Activated CD4-positive, alpha-beta memory T cell treated with anti-CD3 and anti-CD28 coated beads, Interleukin-2, amount 10 ng/mL, durations not matched to agents 7 days and 5 days (primary cell): ENCODE measurements at places on chromosomes 1 and 21.

DNA sequence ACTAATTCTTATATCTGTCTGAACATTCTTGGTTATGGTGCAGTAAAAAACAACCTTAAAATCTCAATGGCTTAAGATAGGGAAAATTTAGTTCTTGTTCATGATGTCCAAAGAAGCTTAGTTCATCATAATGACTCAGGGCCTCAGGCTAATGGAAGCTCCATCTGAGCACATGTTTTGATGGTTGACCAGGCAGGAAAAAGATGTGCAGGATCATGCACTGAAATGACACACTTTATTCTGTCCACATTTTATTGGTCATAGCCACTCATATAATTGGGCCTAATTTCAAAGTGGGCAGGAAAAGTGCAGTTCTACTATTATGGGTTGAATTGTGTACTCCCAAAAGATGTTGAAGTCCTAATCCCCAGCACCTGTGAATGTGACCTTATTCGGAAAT, 198.2 kb downstream of the CENPF start:
- H3K36me3 ChIP-seq = no peaks in the 10 kb centered on the region
- H3K27ac ChIP-seq = no peak overlapping the region
- H3K27me3 ChIP-seq = no peaks in the 10 kb centered on the region
- H3K4me1 ChIP-seq = no peaks in the 10 kb centered on the region
- H3K4me3 ChIP-seq = no peak overlapping the region

GRCh38 chr1:180415985-180416633, 86.3 kb downstream of the ACBD6 start:
- no peaks in the 10 kb centered on the region for H3K4me1 ChIP-seq
- H3K27ac ChIP-seq = no peak overlapping the region
- peaks cover 7% of the 10 kb centered on the region for H3K36me3 ChIP-seq
- H3K27me3 ChIP-seq = no peaks in the 10 kb centered on the region
- no peak for DNase-seq

GRCh38 chr1:87763483-87763882, 434.8 kb downstream of the LMO4 start:
- H3K4me1 ChIP-seq = no peaks in the 10 kb centered on the region
- H3K27ac ChIP-seq = no peak overlapping the region
- no peak for DNase-seq
- H3K36me3 ChIP-seq = no peaks in the 10 kb centered on the region
- no peaks in the 10 kb centered on the region for H3K27me3 ChIP-seq
- H3K4me3 ChIP-seq = no peak overlapping the region

DNA sequence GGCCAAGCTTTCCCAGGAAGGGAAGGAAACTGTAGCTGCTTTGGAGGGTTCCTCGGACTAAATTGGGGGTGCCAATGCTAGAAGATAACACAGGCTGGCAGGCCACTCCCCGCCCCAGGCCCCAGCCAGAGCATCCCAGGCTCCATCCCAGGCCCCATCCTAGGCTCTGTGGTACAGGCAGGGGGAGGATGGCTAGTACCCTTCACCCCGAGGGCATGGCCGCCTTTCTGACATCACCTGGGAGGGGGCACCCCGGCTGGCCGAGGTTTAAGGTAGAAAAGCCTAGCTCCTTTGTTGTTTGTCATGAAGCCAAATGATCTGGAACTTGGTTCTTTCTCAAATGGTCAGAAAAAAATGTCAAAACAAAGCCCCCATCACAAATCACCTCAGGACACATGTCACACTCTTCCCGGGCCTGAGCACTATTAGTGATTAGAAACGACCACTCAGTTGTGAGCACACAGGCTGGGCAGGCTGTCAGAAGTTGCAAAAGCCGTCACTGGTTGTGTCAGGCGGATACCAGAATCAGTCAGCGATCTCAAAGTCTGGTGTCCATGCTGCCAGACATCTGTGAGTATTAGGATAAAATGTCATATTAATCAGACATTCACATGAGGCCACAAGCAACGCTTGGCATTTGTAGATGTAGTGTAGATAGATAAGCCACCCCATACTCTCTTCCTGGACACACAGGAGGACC, 31.0 kb upstream of the ETS2 start:
- no peak overlapping the region for H3K4me3 ChIP-seq
- H3K4me1 ChIP-seq = peaks cover 33% of the 10 kb centered on the region
- peaks cover 8% of the 10 kb centered on the region for H3K36me3 ChIP-seq
- no peak overlapping the region for H3K27ac ChIP-seq

GRCh38 chr1:156471496-156472490, 28.8 kb downstream of the MEF2D start:
- no peak overlapping the region for H3K27ac ChIP-seq
- H3K36me3 ChIP-seq = peaks cover 56% of the 10 kb centered on the region
- peaks cover 9% of the 10 kb centered on the region for H3K4me1 ChIP-seq
- no peaks in the 10 kb centered on the region for H3K27me3 ChIP-seq
- DNase-seq = no peak

DNA sequence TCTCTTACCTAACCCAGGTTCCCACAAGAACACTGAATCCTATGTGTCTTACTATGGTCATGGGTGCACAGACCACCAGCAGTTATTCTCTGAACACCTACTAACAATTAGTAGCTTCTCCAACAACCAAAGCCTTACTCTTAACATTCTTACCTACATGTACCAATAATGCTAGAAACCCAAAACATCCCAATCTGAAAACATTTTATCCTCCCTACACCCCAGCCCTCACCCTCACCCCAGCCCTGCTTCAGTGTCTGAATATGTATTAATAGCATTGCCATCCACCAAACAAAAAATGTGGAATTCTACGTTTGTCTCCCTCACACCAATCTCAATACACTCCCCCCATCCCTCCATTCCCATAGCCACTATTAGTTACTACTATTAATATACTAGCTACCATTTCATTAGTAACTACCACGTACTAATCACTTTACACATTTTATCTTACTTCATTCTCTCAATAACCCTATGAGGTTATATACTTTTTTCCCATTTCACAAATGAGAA, 2.6 kb downstream of the TRIM33 start:
- no peak overlapping the region for H3K27ac ChIP-seq
- H3K27me3 ChIP-seq = no peaks in the 10 kb centered on the region
- peaks cover 70% of the 10 kb centered on the region for H3K4me1 ChIP-seq
- H3K36me3 ChIP-seq = peaks cover 46% of the 10 kb centered on the region
- peak overlapping the region; percentile 78 for H3K4me3 ChIP-seq
- no peak for DNase-seq

DNA sequence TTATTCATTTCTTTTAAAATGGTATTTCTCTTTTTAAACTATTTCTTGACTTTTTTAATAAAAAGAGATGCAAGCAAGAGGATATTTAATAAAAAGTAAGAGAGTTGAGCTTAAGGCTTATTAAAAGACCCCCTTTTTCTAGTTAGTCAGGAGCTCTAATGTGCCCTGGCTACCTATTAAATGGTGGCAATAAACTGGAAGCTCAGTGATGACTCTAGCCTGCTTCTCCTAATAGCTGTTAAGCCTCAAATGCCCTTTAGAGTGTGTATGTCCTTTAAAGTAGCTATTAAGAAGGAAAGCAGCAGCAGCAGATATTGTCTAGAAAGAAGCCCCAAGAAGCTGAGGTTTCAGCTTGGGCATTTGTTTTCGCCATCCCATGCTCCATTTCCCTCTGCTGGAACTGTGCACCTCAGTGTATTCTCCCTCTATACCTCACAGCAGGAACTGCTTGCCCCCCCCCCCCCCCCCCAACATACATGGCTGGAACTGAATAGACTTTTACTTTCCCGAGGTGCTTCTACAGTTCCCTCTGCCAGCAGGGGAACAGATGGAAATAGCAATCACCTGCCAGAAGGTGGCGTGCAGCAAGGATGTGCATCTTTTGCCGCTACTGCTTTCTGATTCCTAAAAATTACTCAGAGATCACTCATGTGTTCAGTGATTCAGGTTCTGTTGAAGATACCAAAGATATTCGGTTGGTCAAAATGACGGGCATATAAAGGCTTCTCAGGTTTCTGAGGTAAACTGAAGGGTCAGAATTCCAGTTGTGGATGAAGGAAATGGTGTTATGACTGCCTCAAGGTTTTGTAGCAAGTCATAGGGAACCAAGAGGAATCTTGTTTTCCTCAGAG, 2.5 kb downstream of the RGS4 start:
- DNase-seq = peak; percentile 48
- no peaks in the 10 kb centered on the region for H3K36me3 ChIP-seq
- H3K4me3 ChIP-seq = no peak overlapping the region
- H3K4me1 ChIP-seq = no peaks in the 10 kb centered on the region
